ENCODE measurements at places on chromosomes 16 and 17.

DNA sequence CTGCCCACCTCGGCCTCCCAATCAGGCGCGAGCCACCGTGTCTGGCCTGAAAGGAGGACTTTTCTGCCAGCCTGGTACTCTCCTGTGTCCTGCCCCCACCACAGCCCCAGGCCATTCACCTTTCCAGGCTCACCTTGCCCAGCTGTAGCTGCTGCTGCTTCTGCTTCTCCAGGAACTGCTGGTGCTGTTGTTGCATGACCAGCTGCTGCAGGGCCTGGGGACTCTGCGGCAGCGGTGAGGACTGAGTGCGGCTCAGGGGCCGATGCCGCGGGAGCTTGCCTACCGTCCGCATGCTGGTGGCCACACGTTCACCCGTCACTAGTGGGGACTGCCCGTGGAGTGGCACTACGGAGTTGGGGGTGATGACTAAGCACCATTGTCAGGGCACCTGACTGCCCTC is 17.7 kb downstream of the G6PC3 start:
- DNase-seq = no peak

GRCh38 chr17:1882836-1883235 is 53.0 kb downstream of the RPA1 start:
- DNase-seq = no peak

DNA sequence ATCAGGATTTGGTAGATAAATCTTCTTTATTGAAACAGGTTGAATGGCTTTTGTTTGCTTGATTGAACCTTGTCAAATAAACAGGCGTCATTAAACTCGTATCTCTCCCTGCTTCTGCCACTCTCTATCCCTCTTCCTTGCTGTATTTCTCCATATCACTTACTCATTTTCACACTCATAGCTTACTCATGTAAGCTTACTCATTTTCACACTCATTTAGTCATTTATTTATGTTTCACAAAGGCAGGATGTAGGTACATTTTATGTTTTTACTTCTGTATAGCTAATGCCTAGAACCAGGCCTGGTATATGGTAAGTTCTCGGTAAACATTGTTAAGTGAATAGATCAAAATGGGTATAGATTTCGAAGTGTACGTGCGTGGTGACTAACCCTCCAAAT is 450.0 kb downstream of the PMP22 start:
- no peak for DNase-seq

GRCh38 chr17:39604911-39605491 is 2.7 kb downstream of the NEUROD2 start:
- DNase-seq = no peak

Measured in NCI-H2107 (cell line).